ENCODE measurements at places on chromosomes 16 and 17.

GRCh38 chr17:82031885-82032627, 578 bp downstream of the RAC3 start:
- peak; percentile 24 for DNase-seq

GRCh38 chr16:69404275-69404805, 18.5 kb upstream of the TERF2 start:
- peak; percentile 72 for DNase-seq

GRCh38 chr16:75679366-75679765, 2.6 kb upstream of the CPHXL2 start:
- DNase-seq: no peak

DNA sequence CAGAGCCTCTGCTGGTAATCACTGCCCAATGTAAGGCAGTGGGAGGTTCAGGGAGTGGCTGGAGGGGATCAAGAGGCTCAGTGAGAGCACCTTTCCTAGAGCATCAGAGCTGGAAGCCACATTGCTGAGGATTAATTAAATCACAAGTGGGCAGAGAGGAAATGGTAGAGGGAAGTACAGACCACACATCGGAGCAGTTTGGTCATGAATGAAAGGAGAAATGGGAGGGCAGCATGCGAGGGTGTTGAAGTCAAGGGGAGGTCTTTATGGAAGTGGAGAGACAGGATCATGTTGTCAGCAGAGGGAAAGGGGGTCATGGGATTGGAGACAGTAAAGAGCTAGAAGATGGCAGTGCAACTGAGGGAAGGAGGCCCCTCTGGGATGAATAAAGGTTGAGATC, 2.3 kb downstream of the CCL17 start:
- no peak for DNase-seq

GRCh38 chr17:57455063-57455914, 199.0 kb downstream of the MSI2 start:
- no peak for DNase-seq

- no peak for DNase-seq
Observed at GRCh38 chr16:56615353-56615752, 7.0 kb downstream of the MT2A start.

- no peak for DNase-seq
Observed at GRCh38 chr16:67461600-67462278, 19.2 kb downstream of the ATP6V0D1 start.

- DNase-seq: peak; percentile 70
Observed at GRCh38 chr17:83006515-83007455, 72.6 kb upstream of the METRNL start.

DNA sequence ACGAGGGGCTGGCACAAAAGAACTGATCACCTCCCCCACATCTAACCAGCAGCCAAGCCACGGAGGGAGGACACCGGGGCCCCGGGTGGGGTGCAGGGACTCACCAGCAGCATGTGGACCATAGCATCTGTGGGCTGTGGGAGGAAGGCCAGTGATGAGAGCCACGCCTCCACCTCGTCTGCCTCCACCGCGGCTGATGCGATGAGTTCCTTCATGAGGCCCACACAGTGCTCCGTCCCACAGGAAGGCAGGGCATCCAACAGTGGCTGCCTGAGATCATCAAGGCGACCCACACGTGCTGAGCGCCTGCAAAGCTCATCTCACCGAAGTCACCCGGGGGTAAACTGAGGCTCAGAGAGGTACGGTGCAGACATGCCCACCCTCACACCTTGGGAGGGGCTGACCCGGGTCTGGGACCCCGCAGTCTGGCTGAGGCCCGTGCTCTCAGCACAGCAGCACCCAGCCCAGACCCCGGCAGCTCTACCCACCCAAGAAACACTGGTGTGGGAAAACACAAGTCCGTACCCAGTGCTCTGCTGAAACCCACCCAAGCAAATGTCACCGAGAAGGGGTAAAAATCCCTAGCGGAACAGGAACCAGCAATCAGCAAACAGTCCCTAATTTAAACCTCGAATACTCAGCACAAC, 85.9 kb downstream of the LITAF start:
- no peak for DNase-seq

GRCh38 chr16:51166541-51166940, 15.5 kb upstream of the SALL1 start:
- no peak for DNase-seq

DNA sequence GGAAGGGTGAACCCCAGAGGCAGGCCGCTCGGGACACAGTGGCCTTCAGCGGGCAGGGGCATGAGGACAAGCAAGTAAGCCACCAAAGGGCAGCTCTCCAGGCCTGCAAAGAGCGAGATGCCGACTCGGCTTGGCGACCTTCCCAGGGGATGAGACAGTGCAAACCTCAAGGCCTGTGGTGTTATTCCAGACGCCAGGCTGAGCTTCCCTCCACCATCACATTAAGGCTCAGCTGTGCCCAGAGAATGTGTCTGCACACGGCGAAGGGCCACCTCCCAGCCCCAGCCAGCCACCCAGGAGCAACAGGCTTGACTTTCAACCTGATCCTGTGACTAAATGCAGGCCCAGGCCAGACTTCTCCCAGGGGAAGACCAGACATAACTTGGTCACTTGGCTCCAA, 251.4 kb downstream of the SOX9 start:
- DNase-seq: peak; percentile 52

DNA sequence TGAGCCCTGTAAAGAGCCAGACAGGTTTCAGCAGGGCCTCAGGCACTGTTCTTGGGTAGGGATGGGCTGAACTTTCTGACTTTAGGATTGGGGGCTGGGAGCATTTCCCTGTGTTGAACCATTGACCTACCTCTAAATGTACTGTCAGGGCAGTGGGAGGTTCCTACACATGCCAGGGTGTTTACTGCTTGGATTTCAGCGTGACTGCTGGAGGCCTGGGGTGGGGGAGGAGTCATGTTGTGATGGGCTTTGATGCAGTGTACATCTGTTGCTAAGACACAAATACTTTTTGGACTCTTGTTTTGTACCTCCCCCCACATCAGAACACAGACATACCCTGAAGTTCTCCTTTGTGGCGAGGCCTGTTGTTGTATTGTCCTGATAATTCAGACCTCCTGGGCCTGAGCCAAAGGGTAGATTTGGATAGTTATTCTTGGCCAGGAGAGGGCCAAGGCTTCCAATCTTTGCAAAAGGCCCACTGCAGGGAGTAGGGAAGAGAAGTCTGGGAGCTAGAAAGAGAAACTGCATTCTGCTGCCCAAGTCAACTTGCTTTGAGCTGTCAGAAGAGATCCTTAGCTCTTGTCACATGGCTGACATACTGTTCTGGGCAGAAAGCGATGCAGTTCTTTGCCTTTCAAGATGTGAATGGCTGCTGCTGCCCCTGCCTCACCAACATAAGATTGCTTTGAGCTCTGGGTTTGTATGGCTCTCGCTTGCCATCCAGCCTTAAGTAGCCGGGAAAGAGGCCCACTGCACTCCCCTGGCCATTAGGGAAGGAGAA, 3.7 kb downstream of the NFE2L1 start:
- peak; percentile 47 for DNase-seq

DNA sequence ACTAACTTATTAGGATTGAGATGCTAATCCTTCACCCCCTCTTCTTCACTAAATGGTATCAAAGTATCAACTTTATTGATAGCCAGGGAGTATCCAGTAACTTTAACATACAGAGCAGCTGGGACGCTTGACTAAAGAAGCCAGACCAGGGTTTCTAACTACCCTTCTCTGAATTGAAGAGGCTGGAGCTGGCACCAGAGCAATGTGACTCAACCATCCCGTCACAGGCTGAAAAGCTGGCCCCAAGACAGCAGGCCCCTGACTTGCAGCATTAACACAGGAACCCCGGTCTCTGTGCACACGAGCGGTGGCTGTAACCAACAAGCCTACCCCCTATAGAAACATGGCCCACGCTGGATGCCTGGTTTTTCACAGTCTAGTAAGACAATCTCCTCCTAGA, 59.8 kb downstream of the ANKFN1 start:
- peak; percentile 11 for DNase-seq

- no peak for DNase-seq
Observed at GRCh38 chr16:67534431-67534830, 5.8 kb downstream of the RIPOR1 start.

- peak; percentile 67 for DNase-seq
Observed at GRCh38 chr17:7413346-7413985, 5.8 kb downstream of the NLGN2 start.

DNA sequence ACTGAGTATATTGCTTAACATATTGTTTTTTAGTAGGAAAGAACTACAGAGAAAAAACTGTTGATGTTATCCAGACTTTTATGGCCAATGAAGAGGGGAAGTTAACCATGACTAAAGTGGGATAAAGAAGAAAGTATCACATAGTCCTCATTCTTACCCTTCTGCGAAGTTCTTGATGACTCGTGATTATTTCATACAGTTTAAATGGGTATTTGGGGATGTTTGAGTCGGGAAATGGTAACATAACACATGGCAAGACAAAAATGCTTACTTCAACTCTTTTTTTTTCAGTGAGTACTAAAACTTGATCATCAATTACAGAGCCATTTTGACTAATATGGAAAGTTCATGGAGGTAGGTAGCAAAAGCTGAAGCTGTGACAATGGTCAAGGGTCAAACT, 4.9 kb downstream of the POLG2 start:
- no peak for DNase-seq

DNA sequence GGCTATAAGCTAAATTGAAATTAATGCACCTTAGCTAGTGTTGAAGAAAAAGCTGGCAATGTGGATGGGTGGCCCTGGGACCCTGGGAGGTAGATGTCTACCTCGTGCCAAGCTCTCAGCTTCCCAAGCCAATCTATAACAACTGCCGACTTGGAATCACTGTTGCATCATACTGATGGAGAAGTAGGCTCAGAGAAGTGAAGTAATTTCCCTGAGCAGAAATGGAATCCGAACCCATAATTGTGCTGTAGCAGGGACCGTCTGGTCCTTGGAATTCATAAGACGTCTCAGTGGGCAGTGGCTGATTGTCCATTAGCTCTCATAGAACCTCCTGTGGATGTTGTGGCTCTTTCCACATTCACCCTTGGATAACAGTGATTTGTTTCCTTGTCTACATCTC, 196.6 kb downstream of the RAB11FIP4 start:
- no peak for DNase-seq

GRCh38 chr17:39573447-39574298, 34.0 kb downstream of the NEUROD2 start:
- peak; percentile 95 for DNase-seq

DNA sequence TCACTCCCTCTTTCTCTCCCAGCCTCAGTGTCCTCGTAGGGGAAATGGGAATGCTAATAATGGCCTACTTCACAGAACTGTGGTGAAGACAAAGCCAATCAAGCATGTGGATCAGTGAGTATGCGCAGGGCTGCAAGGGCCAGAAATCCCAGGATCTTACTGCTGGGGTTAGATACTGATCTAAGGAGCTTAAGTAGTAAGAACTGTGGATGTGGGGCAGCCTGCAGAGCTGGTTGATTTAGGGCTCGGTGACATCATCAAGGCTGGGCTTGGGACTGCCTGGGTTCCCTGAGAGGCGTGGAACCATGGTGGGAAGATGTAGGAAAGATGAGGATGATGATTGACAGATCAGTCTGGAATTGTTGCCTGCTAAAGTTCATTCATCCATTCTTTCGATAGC, 25.6 kb downstream of the GOSR2 start:
- no peak for DNase-seq

Data from GM03348 (cell line).